Osteocyte (in vitro differentiated cells): ENCODE measurements at places on chromosomes 3 and 15. TPM values are rescaled to one million over a fixed set of nuclear protein-coding genes. Genes with fewer than 3 reads are reported as not detected.
A peak's percentile ranks its signal among the peaks of the same experiment; 100 is the strongest.

Gene ALS2CL
- 0.99 and 1.4 TPM in 2 replicates for total RNA-seq

Gene GOLGA8O
- total RNA-seq, result 2.4 and 2.5 TPM in 2 replicates

Gene MEGF11
- total RNA-seq, result 0.26 TPM in 1 of 2 replicates, not detected in the other

Gene DUOXA2
- total RNA-seq, result not detected in 2 replicates

Gene MYO5C
- 2.7 and 4.0 TPM in 2 replicates for total RNA-seq

GRCh38 chr3:31235062-31235700 lies 297.5 kb upstream of the STT3B start:
- no peaks in the 10 kb centered on the region for H3K36me3 ChIP-seq
- peaks cover 46% of the 10 kb centered on the region for H3K27me3 ChIP-seq
- no peak for DNase-seq

DNA sequence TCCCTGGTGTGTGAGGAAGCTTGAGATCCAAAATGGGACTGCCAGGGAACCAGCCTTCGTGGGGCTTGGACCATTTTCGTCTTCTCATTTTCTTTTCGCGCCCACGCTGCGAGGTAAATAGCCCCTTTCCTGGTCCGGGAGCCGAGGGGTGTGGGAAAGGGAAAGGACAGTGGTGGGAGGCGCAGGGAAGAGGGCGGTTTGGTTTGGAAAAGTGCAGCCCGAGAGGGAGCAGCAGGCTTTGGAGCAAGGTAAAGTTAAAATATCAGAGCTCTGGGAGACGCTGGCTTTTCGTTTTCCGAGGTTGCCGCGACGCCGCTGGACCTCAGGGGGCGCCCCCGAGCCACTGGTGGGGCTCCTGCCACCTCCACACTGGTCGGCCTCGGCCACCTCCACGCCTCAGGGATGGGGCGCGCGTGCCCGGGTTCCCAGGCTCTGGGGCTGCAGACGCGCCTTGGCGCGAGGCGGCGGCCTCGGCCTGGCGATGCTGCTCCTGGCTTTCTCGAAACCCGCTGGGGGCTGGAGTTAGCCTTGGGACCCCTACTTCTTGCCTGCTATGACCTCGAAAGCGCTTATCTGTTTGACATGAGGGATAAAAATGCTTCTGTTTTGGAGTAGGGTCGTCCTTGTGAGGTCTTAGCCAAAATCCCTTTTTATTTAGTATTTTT lies 3.2 kb downstream of the PTPRG start:
- DNase-seq, result peak; percentile 92
- no peaks in the 10 kb centered on the region for H3K36me3 ChIP-seq
- peak overlapping the region; percentile 97 for H3K4me3 ChIP-seq

- no peaks in the 10 kb centered on the region for H3K36me3 ChIP-seq
- no peak overlapping the region for H3K27ac ChIP-seq
- peaks cover 3% of the 10 kb centered on the region for H3K27me3 ChIP-seq
- H3K4me1 ChIP-seq, result no peaks in the 10 kb centered on the region
Observed at GRCh38 chr3:171508206-171508605, 48.0 kb upstream of the TNIK start.

DNA sequence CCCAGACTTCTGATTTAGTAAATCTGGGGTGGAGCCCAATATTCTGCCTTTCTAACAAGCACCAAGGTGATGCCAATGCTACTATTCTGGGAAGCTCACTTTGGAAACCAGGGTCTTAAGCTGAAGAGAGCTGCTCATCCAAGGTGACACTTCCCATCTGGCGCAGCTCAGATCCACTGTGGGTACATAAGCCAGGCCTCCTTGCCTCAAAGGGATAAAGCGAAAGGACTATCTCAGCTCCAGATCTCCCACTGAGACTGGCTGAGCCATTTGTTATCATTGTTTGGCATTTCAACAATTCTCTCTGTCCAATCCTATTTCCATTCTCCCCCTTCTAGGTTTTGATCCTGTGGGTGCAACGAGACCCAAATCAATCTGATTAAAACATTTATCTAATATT lies 323.8 kb downstream of the GBE1 start:
- H3K27me3 ChIP-seq, result no peaks in the 10 kb centered on the region
- H3K36me3 ChIP-seq, result no peaks in the 10 kb centered on the region
- H3K27ac ChIP-seq, result no peak overlapping the region
- H3K4me1 ChIP-seq, result peaks cover 7% of the 10 kb centered on the region
- DNase-seq, result no peak
